ENCODE measurements at places on chromosomes 1 and 21. TPM values are rescaled to one million over a fixed set of nuclear protein-coding genes. Genes with fewer than 3 reads are reported as not detected.

GRCh38 chr1:214551436-214552173 is at the start of gene PTPN14:
TSS of gene PTPN14 (minus strand) at chr1:214551602. CDS start at chr1:214464803, 86,799 bp downstream.
- peak; percentile 22 for DNase-seq

GRCh38 chr1:162997499-162998285 is 71.5 kb upstream of the RGS4 start:
- DNase-seq = no peak

RAB3B gene
- total RNA-seq = 0.21 TPM

ABCA4 gene
- total RNA-seq = not detected

DNA sequence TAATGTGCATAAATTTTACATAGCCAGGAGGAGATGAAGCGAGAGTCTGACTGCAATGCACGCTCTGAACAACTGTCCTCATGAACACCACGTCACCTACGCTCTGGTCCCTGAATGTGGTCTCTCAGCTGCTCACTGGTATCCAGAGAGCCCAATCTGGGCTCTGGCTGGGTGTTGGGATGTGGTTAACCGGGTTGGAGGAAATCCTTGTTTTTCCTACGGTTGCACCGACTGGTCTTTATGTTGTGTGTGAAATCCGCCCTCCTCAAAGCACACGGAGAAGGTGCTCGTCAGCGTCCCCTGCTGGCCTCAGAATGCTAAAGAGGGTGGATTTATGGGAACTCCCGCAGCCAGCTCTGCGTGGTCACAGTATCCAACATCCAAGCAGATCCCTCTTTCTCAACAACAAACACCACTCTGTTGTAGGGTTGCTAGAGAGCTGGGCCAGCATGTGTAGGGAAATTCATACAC is 51.8 kb upstream of the FAM89A start:
- peak; percentile 56 for DNase-seq

SUSD4 gene
- total RNA-seq = 0.83 TPM

DNA sequence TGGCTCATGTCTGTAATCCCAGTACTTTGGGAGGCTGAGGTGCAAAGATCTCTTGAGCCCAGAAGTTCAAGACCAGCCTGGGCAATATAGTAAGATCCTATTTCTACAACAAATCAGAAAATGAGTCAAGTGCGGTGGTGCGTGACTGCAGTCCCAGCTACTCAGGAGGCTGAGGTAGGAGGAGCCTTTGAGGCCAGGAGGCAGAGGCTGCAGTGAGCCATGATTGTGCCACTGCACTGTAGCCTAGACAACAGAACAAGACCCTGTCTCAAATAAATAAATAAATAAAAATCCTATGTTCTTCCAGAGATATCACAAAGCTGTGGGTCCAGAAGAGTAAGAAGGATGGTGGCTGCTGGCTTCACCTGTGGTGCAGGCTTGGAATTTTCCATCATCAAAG is 22.1 kb downstream of the CDA start:
- DNase-seq = no peak

- no peak for DNase-seq
These were observed 234.9 kb downstream of the PTPRC start for GRCh38 chr1:198873696-198874230.
